ENCODE measurements at places on chromosomes 7 and 10.

- no peak for DNase-seq
Measured at GRCh38 chr10:53548664-53549063, 776.1 kb upstream of the MBL2 start.

DNA sequence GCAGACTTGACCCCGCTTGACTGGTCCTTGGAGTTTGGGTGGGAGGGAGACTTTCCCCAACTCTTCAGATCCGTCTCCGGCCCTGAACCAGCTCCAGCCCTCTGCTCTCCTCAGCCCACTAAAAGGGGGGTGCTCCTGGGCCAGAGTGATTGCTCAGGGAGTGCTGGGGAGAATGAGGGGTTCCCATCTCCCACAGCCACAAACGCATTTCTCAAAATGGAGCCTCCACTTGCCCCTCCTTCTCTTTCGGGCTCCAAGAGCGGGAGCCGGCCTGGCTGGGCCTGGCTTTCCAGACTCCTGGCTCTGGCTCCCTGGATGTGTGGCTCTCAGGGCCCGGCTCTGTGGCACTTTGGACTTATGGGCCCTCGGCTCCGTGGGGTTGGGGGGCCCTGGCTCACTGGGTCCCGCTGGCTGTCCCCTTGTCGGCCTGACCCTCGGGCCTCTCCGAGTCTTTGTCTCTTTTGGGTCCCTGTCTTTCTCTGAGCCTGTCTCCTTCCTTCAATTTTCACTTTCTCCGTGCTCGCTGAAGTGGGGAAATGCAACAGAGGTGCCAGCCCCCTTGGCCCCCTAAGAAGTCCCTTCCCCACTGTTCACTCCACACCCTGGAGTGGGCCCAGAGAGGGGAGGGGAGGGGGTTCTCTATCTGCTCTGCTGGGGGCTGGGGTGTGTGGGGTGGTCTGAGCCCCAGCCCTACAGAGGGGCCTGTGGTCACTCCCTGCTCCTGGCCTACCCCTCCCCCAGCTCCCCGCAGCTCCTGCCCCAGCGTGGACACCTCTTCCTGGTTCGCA lies 713 bp downstream of the LZTS2 start:
- no peak for DNase-seq

GRCh38 chr7:29140873-29141468 lies 5.4 kb downstream of the CPVL start:
- DNase-seq = no peak

DNA sequence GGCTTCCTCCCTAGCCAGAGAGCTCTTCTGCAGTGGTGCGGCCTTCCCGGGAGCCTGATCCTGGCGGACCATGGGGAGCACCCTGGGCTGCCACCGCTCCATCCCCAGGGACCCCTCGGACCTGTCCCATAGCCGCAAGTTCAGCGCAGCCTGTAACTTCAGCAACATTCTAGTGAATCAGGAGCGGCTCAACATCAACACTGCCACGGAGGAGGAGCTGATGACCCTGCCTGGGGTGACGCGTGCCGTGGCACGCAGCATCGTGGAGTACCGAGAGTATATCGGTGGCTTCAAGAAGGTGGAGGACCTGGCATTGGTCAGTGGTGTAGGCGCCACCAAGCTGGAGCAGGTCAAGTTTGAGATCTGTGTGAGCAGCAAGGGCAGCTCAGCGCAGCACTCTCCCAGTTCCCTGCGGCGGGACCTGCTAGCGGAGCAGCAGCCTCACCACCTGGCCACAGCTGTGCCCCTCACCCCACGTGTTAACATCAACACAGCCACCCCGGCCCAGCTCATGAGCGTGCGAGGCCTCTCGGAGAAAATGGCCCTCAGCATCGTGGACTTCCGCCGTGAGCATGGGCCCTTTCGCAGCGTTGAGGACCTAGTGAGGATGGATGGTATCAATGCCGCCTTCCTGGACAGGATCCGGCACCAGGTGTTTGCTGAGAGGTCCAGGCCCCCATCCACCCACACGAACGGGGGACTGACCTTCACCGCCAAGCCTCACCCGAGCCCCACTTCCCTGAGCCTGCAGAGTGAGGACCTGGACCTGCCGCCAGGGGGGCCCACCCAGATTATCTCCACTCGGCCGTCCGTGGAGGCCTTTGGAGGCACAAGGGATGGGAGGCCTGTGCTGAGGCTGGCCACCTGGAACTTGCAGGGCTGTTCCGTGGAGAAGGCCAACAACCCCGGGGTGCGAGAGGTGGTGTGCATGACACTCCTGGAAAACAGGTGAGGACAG lies 1.5 kb downstream of the EEPD1 start:
- no peak for DNase-seq

GRCh38 chr10:12041766-12042408 lies 722 bp downstream of the UPF2 start:
- DNase-seq = no peak

All from NCI-H774 (cell line).